ENCODE measurements at places on chromosomes 11 and 22. TPM values are rescaled to one million over a fixed set of nuclear protein-coding genes. Genes with fewer than 3 reads are reported as not detected.

DNA sequence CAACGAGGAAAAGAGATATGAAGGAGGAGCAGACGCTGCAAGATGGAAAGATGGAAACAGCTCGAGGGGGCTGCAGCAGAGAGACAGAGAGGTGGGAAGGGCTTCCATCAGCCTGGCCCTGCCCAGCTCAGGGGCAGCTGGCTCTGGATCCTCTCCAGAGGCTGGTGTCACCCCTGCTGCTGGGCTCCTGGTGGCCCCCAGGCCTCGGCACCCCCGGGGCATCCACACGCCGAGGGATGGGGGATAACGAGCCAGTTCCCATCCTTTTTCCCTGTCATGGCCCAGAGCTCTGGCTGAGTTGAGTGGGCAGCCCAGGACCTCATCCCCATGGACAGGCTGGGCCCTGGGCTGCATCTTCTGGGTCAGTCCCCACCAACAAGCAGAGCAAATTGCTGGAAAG is 102.3 kb downstream of the ST3GAL4 start:
- no peak for DNase-seq

- no peak for DNase-seq
Observed at GRCh38 chr22:23250056-23250784, 69.9 kb downstream of the BCR start.

DNA sequence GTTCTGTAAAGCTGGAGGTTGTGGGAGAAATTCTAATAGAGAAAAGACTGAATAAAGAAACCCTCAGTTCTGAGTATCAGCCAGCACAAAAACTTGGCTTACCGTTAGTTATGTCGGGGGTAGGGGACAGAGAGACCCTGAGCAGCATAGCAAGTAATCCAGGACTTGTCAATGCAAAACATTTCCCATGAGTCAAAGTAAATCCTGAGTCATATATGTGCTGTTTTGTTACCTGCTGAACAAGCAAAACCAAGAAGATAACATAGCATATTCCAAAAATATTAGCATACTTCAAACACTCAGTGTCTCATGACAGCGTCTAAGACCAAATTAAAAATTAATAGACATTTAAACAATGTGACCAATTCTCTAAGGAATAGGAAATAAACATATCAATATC is 75.1 kb upstream of the LUZP2 start:
- no peak for DNase-seq

- no peak for DNase-seq
Observed at GRCh38 chr22:46114518-46115387, 35.6 kb upstream of the PPARA start.

Gene MRGPRX4
- not detected for total RNA-seq

- no peak for DNase-seq
Observed at GRCh38 chr11:36994208-36994607, 396.2 kb upstream of the RAG2 start.

- no peak for DNase-seq
Observed at GRCh38 chr11:47295385-47295784, 25.5 kb downstream of the MADD start.

DNA sequence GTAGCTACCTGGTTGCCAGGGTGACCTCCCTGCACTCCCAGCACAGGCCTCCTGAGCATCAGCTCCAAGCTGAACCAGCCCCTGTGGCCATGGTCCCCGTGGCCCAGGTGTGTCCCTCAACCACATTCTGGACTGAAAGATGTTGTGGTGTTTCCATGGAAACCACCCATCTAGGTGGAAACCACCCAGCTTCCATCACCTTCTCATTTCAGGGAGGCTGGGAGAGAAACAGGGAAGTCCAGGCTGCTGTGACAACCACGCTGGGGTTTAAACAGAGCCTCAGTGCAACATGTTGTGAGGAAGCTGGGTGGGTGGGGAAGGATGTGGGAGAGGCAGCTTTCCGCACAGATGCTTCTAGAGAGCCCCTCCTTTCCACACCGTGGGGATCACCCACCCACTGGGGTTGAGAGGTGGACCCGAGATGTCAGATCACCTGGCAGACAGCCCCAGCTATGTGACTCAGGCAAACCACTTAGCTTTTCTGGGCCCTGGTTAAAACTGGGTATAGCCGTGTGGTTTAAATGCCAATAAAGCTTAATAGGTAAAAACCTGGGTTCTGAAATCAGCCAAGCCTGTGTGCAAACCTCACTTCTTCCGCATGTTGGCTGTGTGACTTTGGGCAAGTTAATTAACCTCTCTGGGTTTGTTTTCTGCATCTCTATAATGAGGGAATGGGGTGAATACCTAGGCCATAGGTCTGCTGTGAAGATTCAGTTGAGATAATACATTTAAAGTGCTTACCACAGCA is 46.4 kb downstream of the CD82 start:
- DNase-seq = no peak

Gene PTGDR2
- total RNA-seq = 0.08 TPM

GRCh38 chr11:132043714-132044113 is 673.3 kb downstream of the NTM start:
- no peak for DNase-seq

DNA sequence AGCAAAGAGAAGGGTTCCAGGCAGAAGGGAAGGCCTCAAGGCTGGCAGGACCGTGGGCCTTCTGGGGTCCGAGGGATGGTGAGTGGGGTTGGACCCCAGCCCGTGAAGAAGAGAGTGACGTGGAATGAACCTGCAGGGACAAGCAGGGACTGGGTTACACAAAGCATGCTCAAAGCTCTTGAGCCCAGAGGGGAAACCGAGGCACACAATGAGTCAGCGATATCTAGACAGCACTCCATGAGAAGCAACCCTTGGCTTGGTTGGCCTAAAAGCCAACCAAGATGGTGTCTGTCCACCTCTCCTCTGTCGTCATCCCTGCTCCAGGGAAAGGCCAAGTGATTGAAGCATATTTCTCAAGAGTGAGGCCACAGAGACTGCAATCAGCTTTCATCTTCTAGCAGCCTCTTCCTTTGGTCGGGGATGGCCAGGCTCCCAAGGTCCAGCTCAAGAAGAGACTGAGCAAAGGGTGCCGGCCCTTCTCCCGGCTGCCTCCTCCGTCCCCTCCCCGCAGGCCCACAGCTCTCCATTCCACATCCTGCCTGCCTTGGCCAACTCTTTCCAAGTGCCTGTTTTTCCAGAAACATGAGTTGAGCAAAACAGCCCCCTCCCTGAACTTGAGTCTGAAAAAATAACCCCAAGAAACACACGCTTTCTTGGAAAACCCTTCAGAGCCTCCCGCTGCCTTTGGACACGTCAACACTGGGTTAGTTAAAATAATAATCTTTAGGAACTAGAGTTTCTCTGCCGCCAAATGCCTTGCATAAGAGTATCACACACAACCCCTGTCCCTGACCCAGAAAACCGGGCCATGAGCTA is 556.6 kb downstream of the MIAT start:
- no peak for DNase-seq

DNA sequence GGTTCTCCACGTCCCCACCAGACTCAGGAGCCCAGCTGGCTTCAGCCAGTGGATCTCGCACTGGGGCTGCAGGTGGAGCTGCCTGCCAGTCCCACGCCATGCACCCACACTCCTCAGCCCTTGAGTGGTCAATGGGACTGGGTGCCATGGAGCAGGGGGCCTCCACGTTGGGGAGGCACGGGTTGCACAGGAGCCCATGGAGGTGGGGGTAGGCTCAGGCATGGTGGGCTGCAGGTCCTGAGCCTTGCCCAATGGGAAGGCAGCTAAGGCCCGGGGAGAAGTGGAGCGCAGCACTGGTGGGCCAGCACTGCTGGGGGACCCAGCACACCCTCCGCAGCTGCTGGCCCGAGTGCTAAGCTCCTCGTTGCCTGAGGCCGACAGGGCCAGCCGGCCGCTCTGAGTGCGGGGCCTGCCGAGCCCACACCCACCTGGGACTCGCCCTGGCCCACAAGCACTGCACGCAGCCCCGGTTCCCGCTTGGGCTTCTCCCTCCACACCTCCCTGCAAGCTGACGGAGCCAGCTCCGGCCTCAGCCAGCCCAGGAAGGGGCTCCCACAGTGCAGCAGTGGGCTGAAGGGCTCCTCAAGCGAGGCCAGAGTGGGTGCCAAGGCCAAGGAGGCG is 258.5 kb upstream of the PDGFD start:
- no peak for DNase-seq

Gene APOBEC3F
- 2.3 TPM for total RNA-seq

- no peak for DNase-seq
Observed at GRCh38 chr11:130726234-130727037, 189.8 kb downstream of the SNX19 start.

Gene UBE2L6
- total RNA-seq = 18.6 TPM

- DNase-seq = no peak
Observed at GRCh38 chr11:9247863-9248262, 17.3 kb downstream of the DENND5A start.

- no peak for DNase-seq
Observed at GRCh38 chr22:44971651-44972362, 38.0 kb downstream of the PHF21B start.

DNA sequence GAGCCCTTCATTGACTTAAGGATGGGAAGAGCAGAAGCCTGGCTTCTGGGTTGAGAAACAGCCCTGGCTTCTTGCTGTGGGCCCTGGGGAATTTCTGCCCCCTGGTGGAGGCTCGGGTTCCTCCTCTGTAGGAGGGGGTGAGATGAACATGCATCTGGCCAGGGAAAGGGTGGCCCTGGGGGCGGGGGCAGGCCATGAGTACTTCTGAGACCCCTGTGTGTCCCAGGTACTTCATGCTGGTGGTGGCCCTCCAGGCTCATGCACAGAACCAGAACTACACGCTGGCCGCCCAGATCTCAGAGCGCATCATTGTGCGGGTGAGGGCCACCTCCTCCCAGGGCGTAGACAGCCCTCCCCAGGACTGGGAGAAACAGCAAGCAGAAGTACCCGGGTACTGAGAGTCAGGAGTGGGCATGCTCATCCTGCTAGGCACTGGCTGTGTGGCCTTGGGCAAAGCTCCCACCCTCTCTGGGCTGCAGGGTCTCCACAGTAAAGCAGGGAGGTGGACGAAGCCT is 15.8 kb downstream of the TMEM258 start:
- DNase-seq = peak; percentile 72

Gene OR51B2
- total RNA-seq = 0.17 TPM

DNA sequence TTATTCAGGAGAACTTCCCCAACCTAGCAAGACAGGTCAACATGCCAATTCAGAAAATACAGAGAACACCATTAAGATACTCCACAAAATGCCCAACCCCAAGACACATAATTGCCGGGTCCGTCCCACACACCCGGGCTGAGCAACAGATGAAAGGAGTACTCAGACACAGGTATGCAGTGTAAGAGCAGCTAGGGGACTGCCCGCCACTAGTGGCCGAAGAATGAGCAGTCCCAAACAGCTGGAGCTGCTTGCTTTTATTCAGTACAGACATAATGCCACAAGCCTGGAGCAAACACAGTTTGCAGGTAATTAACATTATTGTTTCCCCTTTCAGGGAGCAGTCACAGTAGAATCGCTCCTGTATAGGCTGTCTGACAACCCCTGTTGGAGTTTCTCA is 364.6 kb downstream of the LUZP2 start:
- no peak for DNase-seq

GRCh38 chr11:45798793-45799441 is 6.0 kb upstream of the SLC35C1 start:
- DNase-seq = no peak

DNA sequence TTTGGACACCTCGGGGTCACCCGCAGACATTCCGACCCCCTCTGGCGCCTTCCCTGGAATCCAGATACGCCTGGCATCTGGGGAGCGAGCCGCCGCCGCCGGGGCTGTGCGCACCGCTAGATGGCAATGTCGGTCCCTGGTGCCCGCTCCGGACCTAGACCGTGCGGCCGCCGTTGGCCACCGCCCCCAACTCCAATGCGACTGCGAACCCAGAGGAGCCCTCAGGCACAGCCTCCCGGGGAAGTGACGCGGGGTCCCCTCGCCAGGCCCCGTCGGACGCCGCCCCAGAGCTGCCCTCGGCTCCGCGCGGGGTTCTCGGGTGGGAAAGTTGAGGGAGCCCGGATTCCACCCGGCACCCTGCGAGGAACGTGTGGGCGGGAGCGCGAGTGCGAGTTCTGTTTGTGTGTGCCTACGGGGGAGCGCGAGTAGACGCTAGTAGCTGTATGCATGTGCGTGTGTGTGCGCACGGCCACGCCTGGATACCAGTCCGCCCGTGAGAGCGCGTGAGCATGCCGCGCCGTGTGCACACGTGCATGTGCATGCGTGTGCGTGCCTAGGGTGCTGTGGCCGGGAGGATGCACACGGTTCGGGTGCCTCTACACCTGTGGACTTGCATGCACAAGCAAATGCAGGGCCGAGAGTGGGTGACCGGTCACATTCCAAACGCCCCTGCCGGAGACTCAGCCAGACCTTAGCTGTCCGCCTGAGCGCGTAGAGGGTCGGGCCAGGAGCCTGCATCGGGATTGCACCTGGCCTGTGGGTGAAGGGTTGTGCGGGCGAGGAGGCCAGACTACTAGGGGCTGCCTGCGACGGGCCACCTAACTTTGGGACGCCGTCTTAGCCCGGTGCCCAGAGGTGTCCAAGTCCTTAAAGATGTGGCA is 1.9 kb downstream of the CHRM4 start:
- DNase-seq = peak; percentile 73

GRCh38 chr11:76721755-76722677 is 51.5 kb upstream of the LRRC32 start:
- peak; percentile 90 for DNase-seq

GRCh38 chr11:17788084-17788483 is 53.5 kb downstream of the KCNC1 start:
- no peak for DNase-seq

Gene POLDIP3
- 22.5 TPM for total RNA-seq

Gene SCT
- not detected for total RNA-seq
